ENCODE measurements at places on chromosomes 5 and 9.

DNA sequence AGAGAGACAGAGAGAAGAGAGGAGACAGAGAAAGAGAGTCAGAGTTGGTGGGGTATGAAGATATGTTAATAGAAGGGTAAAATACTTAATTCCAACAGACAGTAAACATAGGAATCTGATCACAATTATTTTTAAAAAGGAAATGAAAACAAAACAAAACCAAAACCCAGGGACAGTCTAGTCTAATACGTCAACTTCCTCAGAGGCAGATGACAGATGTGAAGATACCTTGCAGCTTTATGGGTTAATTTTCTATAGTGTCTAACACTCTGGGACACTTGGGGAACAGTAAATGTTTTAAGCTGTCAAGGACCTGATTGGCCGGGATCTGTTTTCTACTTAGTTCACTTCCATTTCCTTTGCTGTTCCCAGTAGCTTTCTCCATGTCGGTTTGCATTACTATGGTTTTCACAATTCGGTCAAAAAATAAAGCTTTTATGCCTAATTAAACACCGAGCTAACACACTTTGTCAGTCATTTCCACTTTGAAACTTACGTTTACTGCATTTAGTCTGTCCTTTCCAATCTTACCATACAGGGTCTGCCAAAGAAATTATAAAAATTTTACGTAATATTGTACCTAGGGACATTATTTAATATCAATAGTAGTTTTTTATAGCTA is 216.5 kb downstream of the MCTP1 start:
- H3K4me1 ChIP-seq: peaks cover 11% of the 10 kb centered on the region
- no peak for DNase-seq
- no peaks in the 10 kb centered on the region for H3K36me3 ChIP-seq
- H3K4me3 ChIP-seq: no peak overlapping the region
- H3K27ac ChIP-seq: peak overlapping the region; percentile 37
- no peaks in the 10 kb centered on the region for H3K27me3 ChIP-seq

DNA sequence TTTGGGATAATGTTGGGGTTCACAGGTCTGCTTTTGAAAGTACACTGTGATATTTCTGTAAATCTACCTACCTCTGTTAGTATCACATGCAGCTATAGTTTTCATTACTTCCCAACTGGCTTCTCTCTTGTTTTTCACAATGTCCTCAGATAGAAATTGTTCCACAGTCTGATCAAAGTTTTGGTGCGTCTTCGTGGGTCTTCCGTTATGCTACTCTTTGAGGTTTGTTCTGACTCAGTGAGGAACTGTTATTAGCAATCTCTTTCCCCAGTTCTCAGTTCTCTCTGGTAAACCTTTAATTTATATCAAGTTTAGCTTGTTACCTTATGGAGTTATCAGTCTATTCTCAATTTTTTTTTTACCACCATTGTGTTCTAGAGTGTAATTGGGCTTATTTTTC is 2061.2 kb upstream of the CDH9 start:
- no peaks in the 10 kb centered on the region for H3K27me3 ChIP-seq
- no peak overlapping the region for H3K27ac ChIP-seq
- H3K4me1 ChIP-seq: no peaks in the 10 kb centered on the region
- H3K36me3 ChIP-seq: no peaks in the 10 kb centered on the region
- H3K4me3 ChIP-seq: no peak overlapping the region

GRCh38 chr9:121386442-121387175 is 16.6 kb upstream of the STOM start:
- no peak for DNase-seq
- no peaks in the 10 kb centered on the region for H3K4me1 ChIP-seq
- H3K4me3 ChIP-seq: no peak overlapping the region
- no peaks in the 10 kb centered on the region for H3K27me3 ChIP-seq

- H3K4me3 ChIP-seq: no peak overlapping the region
- no peak overlapping the region for H3K27ac ChIP-seq
- H3K36me3 ChIP-seq: no peaks in the 10 kb centered on the region
Observed at GRCh38 chr9:103188781-103189350, 193.7 kb downstream of the CYLC2 start.

DNA sequence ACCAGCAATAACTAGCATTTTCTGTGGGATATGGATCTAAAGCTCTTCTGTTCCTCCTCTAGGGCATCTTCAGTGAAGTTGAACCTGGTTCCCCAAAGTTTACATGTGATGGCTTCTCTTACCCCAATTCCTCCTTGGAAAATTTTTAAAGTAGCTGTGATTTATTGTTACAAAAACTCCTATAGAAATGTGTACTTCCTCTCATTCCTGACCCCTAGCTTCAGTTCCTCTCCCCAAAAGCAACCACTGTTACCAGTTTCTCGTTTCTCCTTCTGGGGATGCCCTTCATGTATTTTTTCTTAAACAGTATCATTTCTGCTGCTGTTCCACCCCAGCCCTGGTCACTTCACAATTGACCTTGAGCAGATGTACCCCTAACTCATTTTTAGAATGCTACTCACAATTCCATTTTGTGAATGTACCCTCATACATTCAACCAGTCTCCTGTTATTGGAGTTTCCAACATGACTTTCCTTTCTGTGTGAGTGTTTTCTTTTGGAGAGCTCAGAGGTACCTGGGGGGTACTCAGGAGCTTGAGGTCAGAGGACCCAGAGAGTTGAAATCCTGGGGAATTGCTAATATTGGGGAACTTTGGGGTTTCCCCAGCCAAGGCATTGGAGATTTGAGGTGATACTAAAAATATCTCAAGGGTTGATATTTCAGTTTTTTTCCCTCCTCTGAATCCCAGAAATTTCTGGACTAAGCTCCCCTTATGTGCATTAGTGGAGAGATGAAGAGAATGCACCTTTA is 18.6 kb upstream of the GLRX start:
- H3K27me3 ChIP-seq: no peaks in the 10 kb centered on the region
- H3K4me1 ChIP-seq: peaks cover 20% of the 10 kb centered on the region
- peak overlapping the region; percentile 40 for H3K27ac ChIP-seq
- H3K36me3 ChIP-seq: no peaks in the 10 kb centered on the region
- no peak for DNase-seq

GRCh38 chr9:113807173-113808061 is 68.7 kb upstream of the ZNF618 start:
- peaks cover 7% of the 10 kb centered on the region for H3K4me1 ChIP-seq

- DNase-seq: no peak
- H3K27me3 ChIP-seq: no peaks in the 10 kb centered on the region
- no peaks in the 10 kb centered on the region for H3K4me1 ChIP-seq
- no peak overlapping the region for H3K4me3 ChIP-seq
Observed at GRCh38 chr5:64069486-64069885, 96.2 kb upstream of the RNF180 start.

DNA sequence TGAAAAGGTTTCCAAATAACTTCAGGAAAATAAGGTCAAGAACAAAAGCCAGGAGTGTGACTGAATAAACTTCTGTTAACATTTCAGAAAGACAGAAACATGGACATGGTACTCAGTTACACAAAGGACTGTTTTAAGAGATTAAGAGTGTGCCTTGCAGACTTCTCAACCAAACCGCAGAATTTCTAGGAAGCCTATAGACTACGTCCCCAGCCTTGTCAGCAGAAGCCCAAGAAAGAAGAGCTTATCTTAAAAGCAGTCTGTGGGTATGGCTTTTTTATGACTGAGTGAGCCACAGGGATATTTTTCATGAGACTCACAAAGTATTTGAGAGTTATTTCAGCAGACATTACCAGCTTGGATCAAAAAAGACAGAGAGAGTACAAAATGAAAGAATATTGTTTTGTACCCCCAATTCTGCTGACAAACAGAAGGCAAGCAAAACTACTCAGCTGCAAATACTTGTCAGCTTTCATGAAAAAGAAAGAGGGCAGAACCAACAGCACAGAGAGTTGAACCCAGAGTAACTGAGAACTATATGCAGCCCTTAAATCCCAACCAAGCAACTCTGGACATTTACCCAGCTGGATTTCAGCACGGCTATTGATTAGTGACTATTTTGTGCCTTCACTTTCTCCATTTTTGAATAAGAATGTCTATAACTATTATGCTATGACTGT is 711.0 kb upstream of the CTNND2 start:
- H3K27ac ChIP-seq: no peak overlapping the region
- DNase-seq: no peak
- H3K4me3 ChIP-seq: no peak overlapping the region
- no peaks in the 10 kb centered on the region for H3K27me3 ChIP-seq
- H3K4me1 ChIP-seq: no peaks in the 10 kb centered on the region
- H3K36me3 ChIP-seq: no peaks in the 10 kb centered on the region

DNA sequence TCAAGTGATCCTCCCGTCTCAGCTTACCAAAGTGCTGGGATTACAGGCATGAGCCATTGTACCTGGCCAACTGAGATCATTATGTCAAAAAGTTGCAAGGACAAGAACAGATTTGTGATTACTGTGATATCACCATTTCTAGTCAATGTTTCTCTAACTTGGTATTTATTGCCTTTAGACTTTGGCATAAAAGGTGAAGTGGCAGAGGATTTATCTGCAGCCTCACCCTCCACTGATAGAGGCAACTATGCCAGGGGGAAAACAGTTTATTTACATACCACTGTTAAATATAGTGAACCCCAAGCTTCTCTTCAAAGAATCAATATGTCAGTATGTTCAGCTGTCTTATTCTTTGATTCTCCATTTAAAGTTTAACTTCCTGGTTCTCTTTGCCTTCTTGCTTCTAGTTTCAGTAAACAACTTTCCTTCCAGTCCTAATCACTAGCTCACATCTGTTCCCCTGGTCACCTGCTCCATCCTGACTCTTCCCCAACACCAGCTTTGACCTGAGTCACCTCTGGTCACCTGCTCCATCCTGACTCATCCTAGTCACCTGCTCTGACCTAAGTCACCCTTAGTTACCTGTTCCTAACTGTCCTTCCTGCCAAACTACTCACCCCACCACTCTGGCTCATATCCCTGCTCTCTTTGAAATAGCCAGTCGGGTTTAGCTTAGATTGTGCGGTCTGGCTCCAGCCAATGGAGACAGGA is 29.9 kb downstream of the SEMA6A start:
- no peaks in the 10 kb centered on the region for H3K4me1 ChIP-seq
- no peak for DNase-seq
- no peak overlapping the region for H3K4me3 ChIP-seq

GRCh38 chr9:90288275-90288639 is 354.4 kb downstream of the DIRAS2 start:
- H3K27me3 ChIP-seq: no peaks in the 10 kb centered on the region
- DNase-seq: no peak
- H3K4me3 ChIP-seq: no peak overlapping the region
- H3K4me1 ChIP-seq: no peaks in the 10 kb centered on the region

GRCh38 chr9:78326564-78326963 is 29.6 kb downstream of the PSAT1 start:
- H3K4me1 ChIP-seq: peaks cover 12% of the 10 kb centered on the region
- H3K4me3 ChIP-seq: no peak overlapping the region
- no peak overlapping the region for H3K27ac ChIP-seq
- no peaks in the 10 kb centered on the region for H3K27me3 ChIP-seq

- no peaks in the 10 kb centered on the region for H3K27me3 ChIP-seq
- no peak overlapping the region for H3K4me3 ChIP-seq
Observed at GRCh38 chr5:6340100-6340499, 38.2 kb downstream of the MED10 start.

DNA sequence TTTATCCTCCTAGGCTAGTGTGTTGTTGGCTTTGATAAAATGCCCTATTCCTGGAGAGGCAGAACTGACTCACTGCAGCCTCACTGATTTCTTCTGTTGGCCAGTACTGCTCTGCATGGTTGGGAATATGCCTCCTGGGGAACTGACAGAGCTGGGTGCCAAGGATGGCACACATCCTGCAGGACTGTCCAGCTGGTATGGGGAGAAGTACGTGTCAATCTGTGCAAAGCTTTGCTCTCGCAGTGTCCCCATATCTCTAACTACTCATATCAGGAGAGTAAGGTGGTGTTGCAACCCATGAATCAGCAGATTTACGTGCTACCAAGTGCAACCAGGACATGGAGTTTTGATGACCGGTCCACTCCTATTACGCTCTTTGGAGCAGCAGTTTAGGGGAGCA is 74.7 kb downstream of the TEK start:
- H3K36me3 ChIP-seq: no peaks in the 10 kb centered on the region
- no peak overlapping the region for H3K27ac ChIP-seq
- DNase-seq: peak; percentile 42
- no peak overlapping the region for H3K4me3 ChIP-seq

- no peaks in the 10 kb centered on the region for H3K27me3 ChIP-seq
- H3K27ac ChIP-seq: no peak overlapping the region
- H3K4me3 ChIP-seq: no peak overlapping the region
- peaks cover 17% of the 10 kb centered on the region for H3K4me1 ChIP-seq
- H3K36me3 ChIP-seq: peaks cover 14% of the 10 kb centered on the region
Observed at GRCh38 chr5:32259033-32259432, 53.7 kb downstream of the MTMR12 start.
